ENCODE measurements at places on chromosomes 16 and 17. TPM values are rescaled to one million over a fixed set of nuclear protein-coding genes. Genes with fewer than 3 reads are reported as not detected.

- peak; percentile 83 for DNase-seq
These were observed at the start of gene RND2 for GRCh38 chr17:43024407-43025289. Gene RND2 (plus strand): TSS chr17:43025231. CDS start chr17:43025348, 117 bp downstream.

Gene TBC1D3B
- 8.0 TPM for total RNA-seq

Gene ELP5
- total RNA-seq, result 45.6 TPM

Gene P4HB
- 354 TPM for total RNA-seq

Gene NME4
- total RNA-seq, result 24.5 TPM

DNA sequence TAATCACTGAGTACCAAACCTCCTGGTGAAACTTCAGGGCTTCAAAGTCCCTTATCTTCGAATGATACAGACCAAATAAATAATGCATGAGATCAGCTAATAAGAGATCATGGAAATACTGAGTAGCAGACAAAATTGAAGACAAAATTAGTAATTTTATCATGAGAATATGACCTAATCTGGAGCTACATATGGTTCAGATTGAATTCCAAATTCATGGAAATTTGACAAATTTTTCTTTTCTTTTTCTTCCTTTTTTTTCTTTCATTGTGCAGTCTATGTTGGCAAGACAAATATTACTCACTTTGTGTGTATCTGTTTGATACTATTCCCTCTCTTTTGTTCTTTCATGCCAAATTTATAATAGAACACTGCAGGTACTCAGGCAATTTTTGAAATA, 218.1 kb upstream of the KCNJ16 start:
- DNase-seq, result no peak

DNA sequence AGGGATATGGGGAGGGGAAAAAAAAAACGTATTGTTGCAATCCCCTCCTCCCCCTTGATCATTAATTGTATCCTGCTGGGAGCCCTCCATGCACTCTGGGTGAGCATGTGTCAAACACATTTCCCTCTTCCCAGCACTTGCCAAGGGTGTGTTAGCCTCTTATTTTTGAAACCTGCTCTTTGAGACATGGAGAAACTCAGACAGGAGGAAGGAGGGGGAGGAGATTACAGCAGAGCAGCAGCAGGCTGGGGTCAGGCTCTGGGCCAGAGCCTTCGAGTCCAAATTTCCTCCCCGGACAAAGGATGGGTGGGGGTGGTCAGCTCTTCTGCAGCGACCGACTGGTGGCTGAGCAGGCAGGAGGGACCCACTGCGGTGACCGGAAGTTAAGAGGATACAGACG, 64.7 kb downstream of the SOX9 start:
- no peak for DNase-seq

DNA sequence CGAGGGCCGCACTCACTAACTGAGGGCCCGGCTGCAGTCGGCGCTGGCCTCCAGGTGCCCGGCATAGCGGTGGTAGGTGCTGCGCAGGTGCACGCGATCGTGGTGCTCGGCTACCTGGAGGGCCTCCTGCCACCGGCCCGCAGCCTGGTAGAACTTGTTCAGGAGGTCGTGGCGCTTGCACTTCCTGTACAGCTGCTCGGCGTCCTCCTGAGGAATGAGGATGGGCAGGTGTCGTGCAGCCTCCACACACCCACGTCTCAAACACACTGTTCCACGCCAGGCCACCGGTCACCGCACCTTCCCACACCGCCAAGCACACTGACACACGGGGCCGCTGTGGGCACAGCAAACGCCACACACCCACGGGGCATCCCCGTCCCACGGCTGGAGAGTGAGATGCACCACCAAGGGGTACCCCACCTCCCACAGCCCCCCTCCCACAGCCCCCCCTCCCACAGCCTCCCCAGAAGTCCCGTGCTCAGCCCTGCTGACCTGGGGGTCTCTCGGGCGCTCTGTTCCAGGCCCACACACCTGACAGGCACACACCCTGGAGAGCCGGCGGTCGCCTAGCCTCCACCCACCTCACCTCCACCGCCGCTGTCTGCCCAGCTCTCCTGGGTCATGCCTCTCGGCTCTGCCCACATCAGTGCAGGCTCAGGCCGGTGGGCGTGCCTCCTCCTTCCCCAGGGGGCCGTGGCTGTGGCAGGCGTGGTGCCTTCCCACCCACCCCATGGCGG, 7.4 kb upstream of the TMEM204 start:
- no peak for DNase-seq

DNA sequence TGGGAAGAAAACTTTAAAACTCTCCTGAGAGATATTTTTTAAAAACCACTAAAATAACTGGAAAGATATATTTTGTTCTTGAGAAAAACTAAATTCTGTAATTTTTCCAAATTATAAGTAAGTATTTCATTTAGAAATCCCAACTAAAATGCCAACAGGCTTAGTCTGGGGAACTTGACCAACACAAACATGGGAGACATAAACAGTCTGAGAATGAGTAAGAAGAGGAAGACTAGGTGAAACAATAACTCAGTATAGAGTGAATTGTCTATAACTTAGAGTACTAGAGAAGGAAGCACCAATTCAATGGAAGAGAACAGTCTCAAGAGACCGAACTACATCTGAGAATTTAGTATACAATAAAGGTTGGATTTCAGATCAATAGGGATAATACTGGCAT, 2.9 kb downstream of the CMTM1 start:
- no peak for DNase-seq

Gene MTMR4
- total RNA-seq, result 38.9 TPM

GRCh38 chr17:44097110-44097958, 26.1 kb downstream of the HDAC5 start:
- no peak for DNase-seq

DNA sequence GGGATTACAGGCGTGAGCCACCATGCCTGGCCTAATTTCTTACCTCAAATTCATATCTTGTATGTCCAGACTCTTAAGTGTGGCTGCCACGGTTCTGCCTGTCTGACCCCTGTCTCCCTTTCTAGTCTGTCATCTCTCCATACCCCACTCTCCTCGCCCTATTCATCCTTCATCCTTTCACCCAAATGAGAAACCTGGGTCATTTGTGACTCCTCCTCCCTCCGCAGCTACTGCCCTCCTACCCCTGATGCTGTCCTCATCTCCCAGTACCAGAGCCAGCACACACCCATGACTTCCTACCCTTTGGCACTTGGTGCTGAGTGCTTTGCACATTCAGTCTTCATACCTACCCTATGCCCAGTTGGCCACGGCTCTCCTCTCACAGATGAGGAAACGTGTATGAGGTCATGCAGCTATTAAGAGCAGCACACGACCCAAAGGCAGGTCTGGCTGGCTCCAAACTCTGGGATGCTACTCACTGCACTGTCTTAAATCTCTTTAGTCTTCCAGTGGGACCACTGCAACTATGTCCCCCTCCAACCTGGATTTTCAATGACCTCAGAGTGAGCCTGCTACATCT, 1.6 kb downstream of the SPATA32 start:
- DNase-seq, result no peak

DNA sequence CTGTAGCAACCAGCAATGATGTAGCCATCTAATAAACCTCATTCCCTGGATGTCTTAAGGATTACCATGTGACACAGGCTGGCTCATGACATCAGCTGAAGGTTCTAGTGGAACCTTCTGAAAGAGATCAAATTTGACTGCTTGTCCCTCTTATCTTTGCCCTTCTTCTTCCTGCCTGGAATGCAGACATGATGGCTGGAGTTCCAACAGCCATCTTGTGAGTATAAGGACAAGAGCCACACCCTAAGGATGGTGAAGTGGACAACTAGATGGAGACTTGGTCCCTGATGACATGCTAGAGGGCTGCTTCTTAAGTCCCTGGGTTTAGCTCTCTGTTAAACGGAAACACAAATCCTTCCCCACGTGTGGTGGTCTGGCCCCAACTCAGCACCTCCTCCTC, 37.6 kb downstream of the PLXDC1 start:
- DNase-seq, result no peak

- DNase-seq, result no peak
These were observed 21.5 kb upstream of the RFFL start for GRCh38 chr17:35084987-35085386.

Gene FAM20A
- total RNA-seq, result 5.8 TPM

DNA sequence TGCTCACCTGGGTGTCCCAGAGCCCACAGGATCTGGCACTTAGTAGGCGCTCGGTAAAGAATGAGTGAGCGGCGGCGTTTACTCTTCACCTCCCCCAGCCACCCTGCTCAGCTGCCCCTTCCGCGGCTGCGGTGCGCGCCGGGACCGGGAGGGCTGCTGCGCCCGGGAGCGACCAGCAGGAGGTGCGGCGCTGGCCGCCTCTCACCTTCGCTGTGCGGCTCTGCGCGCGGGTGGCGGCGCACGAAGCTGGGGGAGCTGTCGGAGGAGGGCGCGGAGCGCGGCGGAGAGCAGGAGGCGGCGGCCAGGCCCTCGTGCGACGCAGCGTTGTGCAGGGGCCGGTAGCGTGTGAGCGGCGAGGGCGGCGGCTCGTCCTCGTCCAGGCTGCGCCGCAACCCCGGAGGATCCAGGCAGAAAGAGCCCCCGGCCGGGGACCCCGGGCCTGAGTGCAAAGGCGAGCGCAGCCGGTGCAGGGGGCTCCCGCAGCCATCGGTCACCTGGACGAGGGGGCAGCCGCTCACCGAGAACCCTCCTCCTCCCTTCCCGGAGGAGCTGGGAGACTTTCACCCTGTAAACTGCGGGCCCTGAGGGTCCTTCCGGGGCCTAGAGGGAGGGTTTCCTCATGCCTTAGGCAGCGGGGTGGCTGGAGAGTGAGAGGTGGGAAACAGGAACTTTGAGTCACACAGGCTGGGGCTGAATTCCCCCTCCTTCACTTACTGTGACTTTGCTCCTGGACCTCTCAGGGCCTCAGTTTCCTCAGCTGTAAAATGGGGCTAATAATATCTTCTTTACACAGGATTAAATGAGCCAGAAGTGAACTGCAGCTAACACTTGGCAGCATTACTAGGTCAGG, 12.5 kb downstream of the SAMD14 start:
- DNase-seq, result peak; percentile 69

Gene ACLY
- total RNA-seq, result 95.2 TPM

DNA sequence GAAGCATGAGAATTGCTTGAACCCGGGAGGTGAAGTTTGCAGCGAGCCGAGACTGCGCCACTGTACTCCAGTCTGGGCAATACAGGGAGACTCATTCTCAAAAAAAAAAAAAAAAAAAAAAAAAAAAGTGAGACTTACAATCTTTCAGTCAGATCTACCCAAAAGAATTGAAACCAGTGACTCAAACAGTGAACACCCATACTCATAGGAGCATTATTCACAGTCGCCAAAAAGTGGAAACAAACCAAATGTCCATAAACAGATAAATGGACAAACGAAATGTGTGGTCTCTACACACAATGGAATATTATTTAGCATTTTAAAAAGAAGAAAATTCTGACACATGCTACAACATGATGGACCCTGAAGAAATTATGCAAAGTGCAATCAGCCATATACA, 9.1 kb upstream of the SCNN1B start:
- DNase-seq, result no peak

All from mucosa of descending colon (tissue), 3 donors.